Activated naive CD8-positive, alpha-beta T cell treated with anti-CD3 and anti-CD28 coated beads, Interleukin-2, amount 10 ng/mL, durations not matched to agents 7 days and 5 days (primary cell): ENCODE measurements at places on chromosomes 5 and 9. TPM values are rescaled to one million over a fixed set of nuclear protein-coding genes. Genes with fewer than 3 reads are reported as not detected.

DNA sequence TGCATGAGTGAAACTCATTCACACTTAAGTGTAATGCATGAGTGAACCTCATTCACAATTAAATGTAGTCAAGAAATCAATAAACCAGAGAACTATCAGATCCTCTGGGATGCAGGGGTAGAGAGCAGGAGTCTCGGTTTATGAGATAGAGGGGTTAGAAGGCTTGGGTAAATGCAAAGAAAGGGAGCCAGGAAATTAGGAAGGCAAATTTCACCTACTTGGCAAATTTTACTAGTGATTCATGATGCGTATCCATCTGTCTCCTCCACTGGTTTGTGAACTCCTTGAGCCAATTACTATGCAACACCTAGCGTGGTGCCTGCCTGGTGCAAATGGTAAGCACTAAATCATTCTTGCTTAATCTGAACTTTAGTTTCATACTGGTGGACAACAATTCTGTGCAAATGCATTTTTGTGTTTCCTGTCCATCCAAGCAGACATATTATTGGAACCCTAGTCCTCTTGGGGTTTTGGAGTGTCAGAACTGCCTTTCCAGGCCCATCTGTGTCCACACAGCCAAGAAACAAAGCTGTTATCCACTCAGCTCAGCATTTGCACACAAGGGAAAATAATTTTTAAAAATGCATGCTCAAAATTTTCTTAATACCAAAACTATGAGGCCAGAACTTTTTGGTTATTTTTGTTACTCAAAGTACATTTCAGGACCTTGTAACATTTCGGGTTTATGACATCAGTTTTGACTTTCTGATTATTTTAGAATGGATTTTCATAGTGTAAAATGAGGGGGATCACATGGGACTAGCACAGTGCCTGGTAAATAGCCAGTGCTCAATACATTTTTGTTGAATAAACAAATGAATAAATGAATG is 5.2 kb downstream of the HAPLN1 start:
- no peak for DNase-seq

- no peak for DNase-seq
Observed at GRCh38 chr5:135337064-135337463, 62.0 kb downstream of the MACROH2A1 start.

DNA sequence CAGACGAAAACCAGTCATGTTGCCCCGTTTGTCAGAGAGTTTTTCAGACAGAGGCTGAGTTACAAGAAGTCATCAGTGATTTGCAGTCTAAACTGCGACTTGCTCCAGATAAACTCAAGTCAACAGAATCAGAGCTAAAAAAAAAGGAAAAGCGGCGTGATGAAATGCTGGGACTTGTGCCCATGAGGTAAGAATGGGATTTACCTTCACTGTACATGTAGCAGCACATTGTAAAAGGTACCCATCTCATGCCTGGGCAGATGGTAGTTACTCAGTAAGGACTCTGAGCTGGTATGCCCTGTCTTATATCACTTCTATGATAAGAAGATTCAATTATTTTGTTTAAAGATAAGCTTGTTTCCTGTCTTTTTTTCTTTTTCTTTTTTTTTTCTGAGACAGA is 38.8 kb downstream of the RAD50 start:
- no peak for DNase-seq

DNA sequence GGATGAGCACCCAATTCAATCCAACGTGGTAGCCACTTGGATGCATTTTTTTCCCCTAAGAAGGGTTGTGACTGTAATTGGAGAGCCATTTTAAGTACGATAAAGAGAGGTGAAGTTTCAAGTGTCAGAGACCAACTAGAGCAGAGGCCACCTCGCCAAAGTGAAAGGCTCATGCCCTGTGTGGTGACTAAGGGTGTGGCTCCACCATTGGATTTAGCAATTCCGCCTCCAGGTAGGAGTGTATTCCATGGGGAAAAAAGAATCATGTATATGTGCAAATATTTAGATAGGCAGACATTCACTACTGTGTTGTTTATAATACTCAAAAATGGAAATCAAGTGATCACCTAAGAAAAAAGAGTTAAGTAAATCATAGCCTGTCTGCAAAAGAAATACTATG is 53.1 kb upstream of the S1PR3 start:
- DNase-seq: no peak

- DNase-seq: no peak
Observed at GRCh38 chr9:37149666-37150308, 29.4 kb downstream of the ZCCHC7 start.

- DNase-seq: no peak
Observed at GRCh38 chr5:30050056-30050815, 1143.2 kb upstream of the CDH6 start.

- DNase-seq: no peak
Observed at GRCh38 chr9:81465468-81466011, 223.8 kb downstream of the TLE1 start.

GRCh38 chr5:476814-477175 is 33.8 kb downstream of the EXOC3 start:
- DNase-seq: no peak

GRCh38 chr5:89320421-89321277 is 437.7 kb upstream of the MEF2C start:
- DNase-seq: no peak

DNA sequence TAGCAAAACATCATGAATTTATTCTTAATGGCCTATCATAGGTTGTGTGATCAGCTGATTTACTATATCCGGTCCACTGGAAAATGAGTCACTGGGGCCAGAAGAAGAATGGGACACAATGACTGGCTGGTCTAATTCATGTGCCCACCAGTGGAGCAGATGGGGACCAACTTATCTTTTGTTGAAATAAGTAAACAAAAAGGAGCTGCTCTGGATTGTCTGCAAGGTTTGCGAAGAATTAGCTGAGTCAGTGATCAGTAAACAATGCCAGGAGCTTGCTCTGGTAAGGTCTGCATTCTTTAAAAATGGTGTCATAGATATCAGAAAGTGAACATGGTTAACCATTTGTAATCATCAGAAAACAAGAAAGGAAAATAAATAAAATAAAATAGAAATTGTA is 128.0 kb downstream of the RASEF start:
- no peak for DNase-seq

- DNase-seq: no peak
Observed at GRCh38 chr5:91052977-91053740, 330.0 kb downstream of the ARRDC3 start.

DNA sequence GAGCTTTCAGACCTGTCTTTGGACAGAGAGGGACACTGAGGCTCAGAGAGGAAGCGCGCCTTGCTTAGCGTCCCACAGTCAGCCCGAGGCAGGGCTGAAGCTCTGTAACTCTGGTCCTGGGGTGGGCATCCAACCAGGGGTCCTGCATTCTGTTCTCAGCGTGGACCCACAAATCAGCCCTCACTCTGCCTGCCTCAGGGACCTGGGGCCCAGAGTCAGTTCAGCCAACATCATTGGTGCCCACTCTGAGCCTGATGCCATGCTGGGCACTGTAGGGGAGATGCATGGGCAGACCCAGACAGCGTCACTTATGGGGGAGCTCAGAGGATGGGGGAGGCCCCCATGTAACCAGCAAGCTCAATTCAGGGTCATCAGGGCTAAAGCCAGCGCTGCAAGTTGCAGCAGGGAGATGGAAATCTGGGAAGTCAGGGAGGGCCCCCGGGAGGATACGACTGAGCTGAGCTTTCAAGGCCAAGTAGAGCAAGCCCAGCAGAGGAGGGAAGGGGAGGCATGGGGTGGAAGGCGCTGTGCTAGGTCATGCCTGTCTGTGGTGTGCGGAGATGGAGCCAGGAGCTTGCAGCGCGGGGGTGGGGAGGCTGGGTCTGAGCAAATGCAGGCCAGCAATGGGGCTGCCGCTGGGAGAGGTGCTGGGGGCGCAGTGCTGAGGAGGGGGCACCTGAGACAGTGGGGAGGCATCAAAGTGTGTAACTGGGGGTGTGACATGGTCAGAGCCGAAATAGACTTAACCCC is 21.1 kb downstream of the CORO2A start:
- DNase-seq: no peak

- no peak for DNase-seq
Observed at GRCh38 chr9:100724886-100725285, 147.0 kb downstream of the CAVIN4 start.

GRCh38 chr5:68479524-68479923 is 264.0 kb downstream of the PIK3R1 start:
- no peak for DNase-seq

DNA sequence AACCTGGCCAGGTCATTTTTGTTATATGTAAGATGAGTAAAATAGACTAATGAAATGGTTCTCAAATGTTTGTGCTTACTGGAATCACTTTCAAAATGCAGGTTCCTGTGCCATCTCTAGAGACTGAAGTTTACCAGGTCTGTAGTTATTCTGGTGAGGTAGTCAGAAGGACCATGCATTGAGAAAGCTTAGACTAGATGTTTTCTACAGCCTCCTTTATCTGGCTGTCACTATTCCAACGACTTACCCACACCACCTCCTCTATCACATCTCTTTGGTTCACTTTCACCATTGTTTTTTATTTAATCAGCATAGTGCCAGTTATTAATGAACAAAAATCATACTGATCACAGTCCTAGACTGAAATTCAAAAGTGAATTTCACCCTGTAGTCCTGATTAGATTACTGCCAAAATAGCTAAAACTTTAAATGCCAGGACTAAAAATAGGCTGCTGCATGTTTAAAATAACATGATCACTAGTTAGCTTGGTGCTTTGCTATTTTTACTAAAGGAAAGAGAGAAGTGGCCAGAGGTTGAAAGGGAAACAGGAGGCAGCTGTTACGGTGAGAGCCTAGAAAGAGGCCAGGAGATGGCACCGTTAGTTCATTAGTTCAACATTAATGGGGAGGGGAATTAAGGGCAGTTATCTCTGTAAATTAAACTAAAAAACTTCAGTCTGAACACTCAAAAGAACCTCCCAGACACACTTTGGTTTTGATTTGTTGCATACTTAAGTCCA is 13.9 kb upstream of the FNIP1 start:
- DNase-seq: no peak

DNA sequence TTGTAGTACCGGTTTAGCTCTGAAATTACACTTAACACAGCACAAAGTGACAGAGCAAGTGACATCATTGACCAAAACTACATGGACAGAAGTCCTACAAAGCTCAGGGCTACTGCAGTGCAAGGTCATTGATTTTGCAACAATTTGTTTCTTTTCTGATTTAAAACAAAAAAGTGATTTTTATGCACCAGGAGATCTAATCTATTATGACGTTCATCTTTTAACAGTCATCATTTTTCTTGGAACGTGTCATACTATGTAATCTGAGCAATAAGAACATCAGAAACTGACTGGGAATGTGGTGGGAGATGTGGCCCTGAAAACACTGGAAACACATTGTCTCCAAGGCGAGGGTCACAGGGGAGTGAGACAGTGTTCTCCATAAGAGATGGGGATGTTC is 17.4 kb upstream of the ZFAND5 start:
- DNase-seq: no peak

- DNase-seq: no peak
Observed at GRCh38 chr5:50888751-50889150, 222.3 kb downstream of the PARP8 start.

DNA sequence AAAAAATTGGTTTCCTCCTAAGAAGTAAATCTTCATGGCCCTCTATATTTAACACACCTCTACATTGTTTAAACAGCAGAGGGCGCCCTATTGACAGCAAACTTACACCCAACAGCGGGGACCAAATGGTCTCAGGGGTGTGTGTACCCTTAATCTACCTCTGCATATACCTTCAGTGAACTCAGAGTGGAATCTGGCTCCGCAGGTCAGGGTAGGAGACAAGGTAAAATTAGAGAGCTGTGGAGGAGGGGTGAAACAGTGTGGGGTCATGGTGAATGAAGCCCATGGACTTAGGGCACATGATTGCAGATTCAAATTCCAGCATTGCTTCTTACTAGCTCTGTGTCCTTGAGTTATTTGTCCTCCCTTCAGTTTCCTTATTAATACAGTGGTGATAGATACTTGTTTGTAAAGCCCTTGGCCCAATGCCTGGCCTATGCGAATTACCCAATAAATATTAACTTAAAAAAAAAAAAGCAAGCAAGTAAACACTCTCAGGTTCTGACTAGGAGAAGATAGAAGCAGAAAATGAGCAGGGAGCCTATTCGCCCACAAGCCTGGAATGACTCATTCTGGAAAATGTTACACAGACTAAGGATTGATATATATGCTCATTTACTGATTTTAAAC is 122.9 kb downstream of the CAVIN4 start:
- no peak for DNase-seq

- no peak for DNase-seq
Observed at GRCh38 chr5:156479849-156480248, 152.9 kb downstream of the SGCD start.

DNA sequence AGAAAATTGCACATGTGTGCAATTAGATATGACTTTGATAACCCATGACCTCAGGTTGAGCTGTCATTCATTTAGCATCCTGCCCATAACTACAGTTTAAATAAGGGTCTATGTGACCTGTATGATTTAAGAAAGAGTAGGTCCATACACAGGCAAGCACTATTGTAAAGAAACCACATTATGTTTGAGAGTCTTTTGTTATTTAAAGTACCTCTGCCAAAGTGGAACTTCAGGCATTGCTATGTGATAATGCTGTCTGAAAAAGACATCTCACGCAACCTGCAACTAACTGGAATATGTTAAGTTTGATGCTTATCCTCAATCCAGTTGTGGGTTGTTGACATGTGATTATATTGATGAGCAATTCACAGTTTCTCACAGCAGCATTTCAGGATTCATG is 317.0 kb downstream of the TMEM161B start:
- DNase-seq: no peak

- DNase-seq: no peak
Observed at GRCh38 chr9:137089232-137089947, 2.6 kb downstream of the MAN1B1 start.

- no peak for DNase-seq
Observed at GRCh38 chr5:92599217-92599810, 981.7 kb downstream of the NR2F1-AS1 start.

DNA sequence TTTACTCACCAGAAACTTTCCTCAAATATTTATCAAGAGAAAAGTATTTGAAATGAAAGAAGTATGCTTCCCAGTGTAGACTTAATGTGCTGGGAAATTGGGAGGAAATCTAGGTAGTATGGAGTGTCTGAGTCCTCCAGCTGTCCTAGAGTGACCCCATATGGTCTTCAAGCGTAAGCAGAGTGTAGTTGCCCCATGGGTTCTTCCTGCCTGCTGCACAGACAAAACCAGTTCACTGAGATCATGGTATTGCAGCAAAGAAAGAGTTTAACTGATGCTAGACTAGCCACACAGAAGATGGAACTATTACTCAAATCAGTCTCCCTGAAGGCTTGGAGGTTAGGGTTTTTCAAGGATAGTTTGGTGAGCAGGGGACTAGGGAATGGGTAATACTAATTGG is 114.9 kb upstream of the PRLR start:
- DNase-seq: no peak

- DNase-seq: no peak
Observed at GRCh38 chr5:10219068-10219467, 30.6 kb downstream of the ATPSCKMT start.

The ANKRD20A1 gene
- not detected for total RNA-seq

The BTNL3 gene
- not detected for total RNA-seq

The SIT1 gene
- total RNA-seq: 174 TPM

The GPR150 gene
- 1.0 TPM for total RNA-seq

The MCTP1 gene
- 1.6 TPM for total RNA-seq

The ATG12 gene
- total RNA-seq: 48.9 TPM

The GABRA1 gene
- not detected for total RNA-seq

The CORO2A gene
- 11.7 TPM for total RNA-seq

The CCDC152 gene
- total RNA-seq: 10.3 TPM

The GARNL3 gene
- 3.1 TPM for total RNA-seq

The RGS7BP gene
- not detected for total RNA-seq

The FOXD4L5 gene
- total RNA-seq: 0.43 TPM
